Neural crest cell (in vitro differentiated cells): ENCODE measurements at places on chromosomes 12 and 14.

GRCh38 chr12:43884683-43885410 is 49.0 kb downstream of the TMEM117 start:
- DNase-seq, result no peak

GRCh38 chr14:99015833-99016232 is 256.2 kb downstream of the BCL11B start:
- DNase-seq, result no peak

DNA sequence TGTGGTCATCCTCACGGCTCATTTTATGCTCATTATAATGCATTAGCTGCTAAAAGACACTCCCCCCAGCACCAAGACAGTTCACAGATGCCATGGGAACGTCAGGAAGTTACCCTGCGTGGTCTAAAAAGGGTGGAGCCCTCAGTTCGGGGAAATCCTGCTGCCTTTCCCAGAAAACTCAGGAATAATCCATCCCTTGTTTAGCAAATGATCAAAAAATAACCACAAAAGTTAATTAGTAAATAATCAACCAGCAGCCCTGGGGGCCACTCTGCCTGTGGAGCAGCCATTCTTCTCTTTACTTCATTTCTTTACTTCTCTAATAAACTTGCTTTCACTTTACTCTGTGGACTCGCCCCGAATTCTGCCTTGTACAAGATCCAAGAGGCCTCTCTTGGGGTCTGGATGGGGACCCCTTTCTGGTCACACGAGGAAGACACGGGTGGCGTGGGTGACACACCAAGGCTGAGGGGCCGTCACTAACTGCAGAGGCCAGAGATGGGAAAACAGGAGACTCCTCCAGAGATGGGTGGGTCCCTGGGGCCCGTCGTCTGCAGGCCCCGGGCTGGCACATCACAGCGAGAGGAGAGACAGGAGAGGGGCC is 65.5 kb downstream of the NOC4L start:
- no peak for DNase-seq

GRCh38 chr12:123580772-123581171 is 3.6 kb upstream of the TMED2 start:
- DNase-seq, result no peak

DNA sequence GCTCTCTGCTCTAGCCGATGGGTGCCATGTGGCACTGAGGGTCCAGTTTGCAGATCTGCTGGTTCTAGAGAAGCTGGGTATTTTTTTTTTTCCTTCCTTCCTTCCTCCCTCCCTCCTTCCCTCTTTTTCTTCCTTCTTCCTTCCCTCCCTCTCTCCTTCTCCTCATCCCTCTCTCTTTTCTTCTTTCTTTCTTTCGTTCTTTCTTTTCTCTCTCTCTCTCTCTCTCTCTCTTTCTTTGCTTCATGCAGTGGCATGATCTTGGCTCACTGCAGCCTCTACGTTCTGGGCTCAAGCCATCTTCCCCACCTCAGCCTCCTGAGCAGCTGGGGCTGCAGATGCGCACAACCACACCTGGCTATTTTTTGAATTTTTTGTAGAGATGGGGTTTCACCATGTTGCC is 2.7 kb upstream of the BCL7A start:
- DNase-seq, result no peak

GRCh38 chr12:68250454-68250853 is 3.0 kb downstream of the IL22 start:
- no peak for DNase-seq

DNA sequence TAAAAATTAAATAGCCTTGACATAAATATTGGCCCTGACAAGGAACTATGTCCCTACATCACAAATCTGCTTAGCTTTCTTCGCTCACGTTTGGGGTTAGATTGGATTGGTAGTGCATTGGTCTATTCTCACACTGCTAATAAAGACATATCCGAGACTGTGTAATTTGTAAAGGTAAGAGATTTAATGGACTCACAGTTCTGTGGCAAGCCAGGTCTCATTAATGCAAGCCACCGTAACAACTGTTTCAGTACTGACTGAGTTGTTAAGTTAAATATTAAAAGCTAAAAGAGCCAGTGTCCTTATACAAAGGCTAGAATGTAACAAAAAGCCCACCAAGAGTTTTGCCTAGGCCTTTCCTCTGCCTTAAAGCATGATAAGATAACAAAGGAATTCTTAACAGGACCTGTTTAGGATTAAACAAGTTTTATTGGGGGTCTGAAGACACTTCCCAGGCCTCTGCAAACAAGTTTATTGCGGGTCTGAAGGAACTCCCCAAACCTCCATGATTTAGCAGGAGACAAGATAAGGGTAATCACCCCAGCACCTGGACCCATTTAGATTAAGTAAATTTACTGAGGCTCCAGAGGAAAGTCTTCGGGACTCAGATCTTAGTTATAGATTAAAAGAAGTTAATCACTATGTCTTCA is 88.2 kb upstream of the PTGDR start:
- DNase-seq, result no peak

DNA sequence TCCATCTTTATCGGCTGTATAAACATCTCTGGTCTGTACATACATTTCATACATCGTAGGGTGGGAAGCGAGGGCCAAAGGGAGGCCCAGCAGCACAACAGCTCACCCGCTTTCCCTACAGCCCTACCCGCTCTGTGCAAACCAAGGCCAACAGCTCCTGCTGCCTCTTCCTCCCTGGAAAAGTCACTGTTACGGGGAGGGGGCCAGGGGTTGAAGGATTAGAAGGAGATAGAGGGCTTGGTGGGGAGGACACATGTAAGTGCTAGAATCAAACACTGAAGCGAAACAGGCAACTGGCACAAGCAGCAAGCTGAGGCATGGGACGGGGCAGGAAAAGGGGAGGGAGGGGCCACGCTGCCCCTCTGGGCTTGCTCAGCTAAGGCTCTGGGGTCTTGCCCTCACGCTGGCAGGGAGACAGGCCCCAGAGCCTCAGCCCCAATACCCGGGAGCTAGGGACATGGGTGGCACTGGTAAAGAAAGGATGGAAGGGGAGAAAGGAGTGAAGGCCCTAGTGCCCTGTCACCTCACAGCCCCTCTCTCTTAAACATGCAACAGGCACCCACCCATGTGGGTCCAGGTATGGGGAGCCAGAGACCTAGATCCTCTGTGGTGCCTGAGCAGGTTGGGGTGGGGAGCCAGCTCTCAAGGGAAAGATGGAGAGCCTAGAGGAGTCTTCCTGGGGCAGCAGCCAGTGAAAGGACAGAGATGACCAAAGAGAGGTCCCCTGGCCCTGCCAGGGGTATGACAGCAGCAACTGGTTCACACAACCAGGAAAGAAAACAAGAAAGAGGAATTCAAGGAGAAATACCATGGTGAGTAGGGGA is 14.4 kb downstream of the SPRYD3 start:
- no peak for DNase-seq

- no peak for DNase-seq
Measured at GRCh38 chr12:2075508-2076195, 22.9 kb downstream of the CACNA1C start.

DNA sequence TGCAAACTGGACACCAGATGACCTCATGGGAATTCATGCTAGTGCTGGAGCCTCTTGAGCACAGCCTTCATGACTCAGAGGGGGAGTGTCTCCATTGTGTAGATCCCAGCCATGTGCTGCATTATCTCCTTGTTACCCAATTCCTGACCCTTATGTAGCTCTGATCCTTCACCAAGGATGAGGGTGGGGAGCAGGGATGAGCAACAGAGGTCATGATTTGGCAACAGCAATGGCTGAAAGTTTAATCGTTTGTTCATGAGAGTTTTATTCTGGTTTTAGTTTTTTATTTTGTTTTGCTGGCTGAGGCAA is 9.5 kb upstream of the BDKRB1 start:
- DNase-seq, result no peak

- no peak for DNase-seq
Measured at GRCh38 chr12:131105736-131106348, 152.1 kb downstream of the ADGRD1 start.

- no peak for DNase-seq
Measured at GRCh38 chr12:41743835-41744234, 400.8 kb downstream of the GXYLT1 start.

DNA sequence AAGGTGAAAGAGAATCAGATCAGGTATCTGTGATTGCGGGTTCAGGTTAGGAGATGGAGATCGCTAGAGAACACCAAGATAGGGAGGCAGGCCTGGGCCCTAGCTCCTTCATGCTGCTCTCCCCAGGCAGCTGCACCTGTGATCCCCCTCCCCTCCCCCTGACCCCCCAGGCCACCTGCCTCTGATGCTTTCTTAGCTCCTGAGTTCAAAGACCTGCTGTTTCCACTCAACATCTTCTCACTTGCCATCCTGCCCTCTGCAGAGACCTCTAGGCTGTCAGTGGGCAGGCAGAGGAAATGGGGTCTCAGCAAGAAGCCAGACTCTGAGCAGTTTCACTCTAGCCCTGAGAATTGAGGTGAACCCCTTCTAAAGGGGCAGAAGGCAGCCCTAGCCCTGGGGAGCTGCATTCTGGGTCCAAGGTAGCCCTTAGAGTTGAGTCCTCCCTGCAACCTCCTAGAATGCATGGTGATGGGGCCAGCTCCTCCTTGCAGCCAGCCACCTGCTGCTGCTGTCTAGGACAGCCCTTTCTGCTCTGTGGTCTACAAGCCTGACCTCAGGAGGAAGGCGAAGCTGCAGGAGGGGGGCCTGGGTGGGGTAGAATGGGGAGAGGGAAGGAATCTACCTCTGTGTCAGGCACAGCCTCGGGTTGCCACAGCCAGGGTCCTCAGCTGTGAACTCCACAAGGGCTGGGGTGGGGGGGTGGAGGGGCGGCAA is 6.4 kb upstream of the SLC48A1 start:
- no peak for DNase-seq
